ENCODE measurements at places on chromosomes 5 and 9.
A peak's percentile ranks its signal among the peaks of the same experiment; 100 is the strongest.

GRCh38 chr9:109252291-109252690, 68.6 kb downstream of the EPB41L4B start:
- DNase-seq = no peak

- no peak for DNase-seq
These were observed 4.5 kb downstream of the MAPK9 start for GRCh38 chr5:180287404-180287803.

DNA sequence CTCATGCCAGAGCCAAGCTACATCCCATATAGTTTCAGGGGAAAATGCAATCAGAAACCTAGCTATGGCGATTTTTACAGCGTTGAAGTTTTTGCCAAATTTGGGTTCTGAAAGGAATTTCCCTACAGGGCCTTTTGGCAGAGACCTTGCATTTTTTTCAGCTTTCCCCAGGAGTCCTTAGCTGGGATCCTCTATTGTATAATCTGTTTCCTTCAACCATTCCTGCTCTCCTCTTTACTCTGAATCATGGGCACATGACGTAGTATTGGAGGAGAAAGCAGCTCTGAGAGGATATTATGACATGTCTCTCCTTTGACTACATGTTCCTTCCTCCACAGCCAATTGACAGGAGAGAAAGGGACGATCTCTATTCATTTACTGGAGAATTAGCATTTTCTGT, 118.5 kb upstream of the ERCC6L2 start:
- no peak for DNase-seq

GRCh38 chr9:96858018-96858573, 3.8 kb upstream of the ZNF782 start:
- no peak for DNase-seq

GRCh38 chr9:6811436-6811835, 53.7 kb downstream of the KDM4C start:
- DNase-seq = no peak

- no peak for DNase-seq
These were observed 136.8 kb upstream of the LPCAT1 start for GRCh38 chr5:1660511-1660910.

- DNase-seq = no peak
These were observed 305.8 kb upstream of the SMARCA2 start for GRCh38 chr9:1709347-1709746.

DNA sequence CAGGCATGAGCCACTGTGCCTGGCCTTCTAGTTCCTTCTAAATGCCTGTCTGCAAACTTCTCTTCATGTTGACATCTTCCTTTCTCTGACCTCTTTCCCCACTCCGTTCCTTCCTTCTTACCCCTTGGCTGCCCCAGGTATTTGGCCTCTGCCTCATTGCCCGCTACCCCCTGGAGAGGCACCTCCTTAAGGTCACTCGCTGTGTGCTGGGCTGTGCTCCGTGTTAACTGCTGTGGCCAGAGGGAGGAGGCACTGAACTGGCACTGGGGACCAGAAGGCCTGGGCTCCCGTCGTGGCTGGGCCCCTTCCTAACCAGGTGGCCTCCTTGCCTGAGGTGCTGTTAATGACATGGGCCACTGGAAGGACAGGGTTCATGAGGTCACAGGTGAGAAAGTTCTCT, 39.4 kb downstream of the LAMC3 start:
- no peak for DNase-seq

GRCh38 chr5:77707791-77708190, 68.3 kb downstream of the TBCA start:
- no peak for DNase-seq

DNA sequence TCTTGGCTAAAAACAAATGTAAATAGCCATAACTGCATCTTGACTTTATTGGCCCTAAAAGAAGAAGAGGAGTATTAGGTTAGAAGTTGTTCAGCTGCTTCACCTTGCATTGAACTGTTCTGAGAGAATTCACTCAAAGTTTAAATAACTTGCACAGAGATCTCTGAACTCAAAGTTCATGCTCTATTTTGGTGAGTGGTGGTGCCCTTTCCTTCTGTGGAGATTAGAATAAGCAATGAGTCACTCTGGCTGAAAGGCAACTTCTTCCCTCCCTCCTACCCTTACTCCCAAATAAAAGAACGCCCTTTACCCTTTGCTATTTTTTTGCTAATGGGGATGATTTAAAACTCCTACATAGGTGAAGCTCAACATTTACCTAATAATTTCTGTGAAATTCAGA, 48.9 kb downstream of the ERMP1 start:
- DNase-seq = no peak

DNA sequence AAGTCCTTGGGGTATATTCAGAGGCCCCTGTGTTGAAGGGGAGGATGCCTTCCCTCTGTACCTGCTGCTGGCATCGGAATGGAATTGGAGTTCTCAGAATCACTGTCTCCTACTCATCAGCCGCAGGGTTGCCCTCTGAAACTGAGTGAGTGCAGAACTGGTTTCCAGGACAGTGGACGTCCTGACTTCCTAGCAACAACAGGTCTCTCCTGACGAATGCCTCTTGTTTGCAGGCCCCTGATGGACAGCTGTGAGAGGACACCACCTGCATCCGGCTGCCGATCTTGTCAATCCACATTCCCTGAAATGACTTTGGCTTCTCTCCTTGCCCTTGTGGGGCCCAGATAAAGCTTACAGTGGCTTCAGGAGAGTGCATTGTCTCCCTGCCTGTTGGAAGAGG, 274.5 kb downstream of the NSG2 start:
- no peak for DNase-seq

DNA sequence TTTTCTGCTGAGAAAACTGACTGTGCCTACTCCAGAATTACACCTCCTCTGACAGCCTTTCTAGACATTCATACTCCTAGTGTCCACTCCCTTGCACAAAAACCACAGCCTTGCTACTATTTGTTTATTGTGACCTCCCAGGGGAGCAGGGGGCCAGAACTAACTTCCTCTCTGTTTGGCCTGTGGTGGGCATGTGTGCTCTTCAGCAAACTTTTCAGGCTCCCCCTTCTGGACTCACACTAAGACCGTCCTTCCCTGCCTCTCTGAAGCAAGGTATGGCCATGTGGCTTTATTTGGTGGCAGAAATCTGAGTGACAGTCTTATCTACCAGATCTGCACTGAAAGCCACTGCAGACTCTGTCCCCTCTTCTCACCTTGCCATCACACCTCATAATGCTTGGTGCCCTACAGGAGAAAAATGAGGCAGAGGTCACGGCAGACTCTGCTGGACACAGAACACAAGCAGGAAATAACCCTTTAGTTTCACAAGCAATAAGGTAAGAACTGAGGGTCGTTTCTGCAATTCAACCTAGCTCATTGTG, 28.2 kb downstream of the LIFR start:
- DNase-seq = no peak

GRCh38 chr5:74579215-74579614, 61.3 kb downstream of the ENC1 start:
- DNase-seq = peak; percentile 23

DNA sequence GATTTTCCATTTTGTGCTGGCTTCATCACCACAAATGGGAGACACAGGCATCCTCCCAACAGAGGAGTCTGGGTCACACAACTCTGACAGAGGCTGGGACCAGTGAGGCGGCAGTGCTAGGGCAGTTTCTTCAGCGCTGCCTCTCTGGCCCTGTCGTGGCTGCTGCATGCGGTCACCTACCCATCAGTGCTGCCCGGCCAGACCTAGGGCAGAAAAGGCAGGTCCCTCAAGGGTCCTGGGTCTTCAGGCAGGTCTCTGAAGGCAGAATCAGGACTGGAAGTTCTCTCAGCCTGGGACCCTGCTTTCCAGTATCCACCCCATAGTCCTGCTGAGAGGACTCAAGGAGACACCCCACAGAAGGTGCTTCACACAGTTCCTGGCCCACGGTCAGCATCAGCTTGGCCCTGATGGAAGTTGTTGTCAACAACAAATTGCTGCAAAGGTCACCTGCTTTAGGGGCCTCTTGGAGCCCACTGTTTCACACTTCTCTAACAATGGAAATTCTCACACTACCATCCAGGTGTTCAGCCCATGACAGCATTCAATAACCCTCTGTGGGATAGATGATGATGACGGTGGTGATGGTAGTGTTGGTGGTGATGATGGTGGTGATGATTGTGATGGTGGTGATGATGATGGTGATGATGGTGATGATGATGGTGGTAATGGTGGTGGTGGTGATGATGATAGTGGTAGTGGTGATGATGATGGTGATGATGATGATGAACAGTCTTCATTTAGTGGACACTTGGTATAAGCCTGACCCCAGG, 146.4 kb upstream of the PPP1R26 start:
- DNase-seq = no peak

- DNase-seq = no peak
These were observed 107.2 kb upstream of the TXNDC8 start for GRCh38 chr9:110444911-110445310.

- DNase-seq = no peak
These were observed 644 bp downstream of the IER5L start for GRCh38 chr9:129177443-129177790.

DNA sequence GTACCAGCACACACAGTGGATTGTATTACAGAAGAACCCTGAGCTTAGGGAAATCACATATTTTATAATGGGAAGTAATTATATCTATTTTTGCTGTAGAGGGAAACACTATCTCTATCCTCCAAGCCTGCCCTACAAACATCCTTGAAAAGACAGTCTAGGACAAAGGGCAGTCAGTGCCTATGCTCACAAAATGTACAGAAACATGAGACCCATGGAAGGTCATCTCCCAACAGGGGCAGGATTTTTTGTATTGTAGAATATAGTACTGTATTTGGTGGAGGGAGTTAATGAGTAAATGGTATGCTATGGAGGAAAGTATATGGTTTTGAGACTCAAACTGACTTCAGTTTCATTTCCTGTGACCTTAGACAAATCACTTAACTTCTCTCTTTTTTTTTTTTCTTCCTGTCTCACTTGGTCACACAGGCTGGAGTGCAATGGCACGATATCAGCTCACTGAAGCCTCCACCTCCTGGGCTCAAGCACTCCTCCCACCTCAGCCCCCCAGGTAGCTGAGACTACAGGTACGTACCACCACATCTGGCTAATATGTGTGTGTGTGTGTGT, 5.8 kb upstream of the RAB14 start:
- no peak for DNase-seq

DNA sequence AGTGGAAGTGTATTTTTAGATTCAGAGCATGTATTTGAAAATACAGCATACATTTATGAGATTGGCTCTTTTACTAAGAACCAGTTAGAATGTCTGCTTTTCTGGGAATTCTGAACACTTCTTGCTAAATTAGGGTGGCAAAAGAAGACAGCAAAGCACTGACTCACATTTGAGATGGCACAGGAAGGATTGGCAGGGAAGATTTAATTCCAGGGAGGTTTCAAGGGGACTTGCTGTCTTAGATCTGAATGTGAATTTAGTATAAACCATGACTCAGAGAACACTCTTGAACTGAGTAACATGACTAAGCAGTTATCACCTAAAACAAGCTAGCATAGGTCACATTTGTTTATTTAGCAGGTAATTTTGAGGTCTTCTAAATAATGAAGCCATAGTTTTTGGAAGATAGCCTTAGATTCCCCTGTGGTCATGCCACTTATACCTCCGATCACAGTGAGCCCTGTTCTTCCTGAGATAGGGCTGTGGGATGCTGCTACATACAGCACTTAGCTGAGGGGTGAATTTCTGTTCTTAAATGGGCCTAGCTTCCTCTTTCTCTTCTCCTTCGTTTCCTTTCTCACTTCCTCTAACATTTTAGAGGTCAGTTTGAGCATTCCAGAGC, 173.8 kb downstream of the PCSK1 start:
- DNase-seq = no peak

DNA sequence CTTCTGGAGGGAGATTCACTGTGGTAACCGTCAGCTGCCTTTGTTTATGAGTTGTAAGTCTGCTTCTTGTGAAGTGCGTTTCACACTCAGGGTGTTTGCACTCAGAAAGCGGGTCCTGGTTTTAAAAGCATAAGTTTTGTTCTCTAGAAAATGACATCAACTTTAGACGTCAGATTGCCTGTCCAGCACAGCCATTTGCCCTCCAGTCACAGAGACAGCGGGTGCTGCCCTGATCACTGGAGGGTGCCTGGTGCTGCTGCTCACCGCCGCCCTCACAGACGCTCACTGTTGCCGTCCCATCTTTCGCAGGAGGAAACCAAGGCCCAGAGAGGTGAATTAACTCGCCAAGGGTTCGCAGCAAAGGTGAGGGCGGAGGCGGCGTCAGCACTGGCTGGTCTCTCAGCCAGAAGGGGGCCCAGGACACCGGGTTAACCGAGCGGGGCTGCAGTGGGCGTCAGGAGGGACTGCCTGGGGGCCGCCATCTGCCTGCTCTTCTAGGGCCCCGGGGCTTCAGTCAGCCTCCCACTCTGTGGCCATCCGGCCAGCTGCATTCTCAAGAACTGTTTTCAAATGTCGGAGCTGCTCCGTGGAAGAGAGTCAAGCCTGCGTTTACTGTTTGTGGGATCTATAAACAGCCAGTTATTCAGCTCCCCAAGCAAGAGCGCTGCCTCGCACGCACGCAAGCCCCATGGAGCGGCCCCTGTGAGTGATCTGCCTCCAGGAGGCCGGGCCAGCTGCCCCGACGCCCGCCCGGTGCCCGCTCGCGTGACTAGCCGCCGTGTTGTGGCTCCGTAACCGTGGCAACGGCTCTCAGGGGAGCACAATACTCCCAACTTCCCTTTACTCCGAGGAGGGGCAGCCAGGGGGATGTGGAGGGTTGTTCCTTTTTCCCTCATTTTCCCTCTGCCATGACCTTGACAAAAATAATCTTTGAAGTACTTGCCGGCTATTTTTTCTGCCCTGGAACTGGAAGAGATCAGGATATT, 43.4 kb upstream of the EXOC3 start:
- DNase-seq = peak; percentile 71

DNA sequence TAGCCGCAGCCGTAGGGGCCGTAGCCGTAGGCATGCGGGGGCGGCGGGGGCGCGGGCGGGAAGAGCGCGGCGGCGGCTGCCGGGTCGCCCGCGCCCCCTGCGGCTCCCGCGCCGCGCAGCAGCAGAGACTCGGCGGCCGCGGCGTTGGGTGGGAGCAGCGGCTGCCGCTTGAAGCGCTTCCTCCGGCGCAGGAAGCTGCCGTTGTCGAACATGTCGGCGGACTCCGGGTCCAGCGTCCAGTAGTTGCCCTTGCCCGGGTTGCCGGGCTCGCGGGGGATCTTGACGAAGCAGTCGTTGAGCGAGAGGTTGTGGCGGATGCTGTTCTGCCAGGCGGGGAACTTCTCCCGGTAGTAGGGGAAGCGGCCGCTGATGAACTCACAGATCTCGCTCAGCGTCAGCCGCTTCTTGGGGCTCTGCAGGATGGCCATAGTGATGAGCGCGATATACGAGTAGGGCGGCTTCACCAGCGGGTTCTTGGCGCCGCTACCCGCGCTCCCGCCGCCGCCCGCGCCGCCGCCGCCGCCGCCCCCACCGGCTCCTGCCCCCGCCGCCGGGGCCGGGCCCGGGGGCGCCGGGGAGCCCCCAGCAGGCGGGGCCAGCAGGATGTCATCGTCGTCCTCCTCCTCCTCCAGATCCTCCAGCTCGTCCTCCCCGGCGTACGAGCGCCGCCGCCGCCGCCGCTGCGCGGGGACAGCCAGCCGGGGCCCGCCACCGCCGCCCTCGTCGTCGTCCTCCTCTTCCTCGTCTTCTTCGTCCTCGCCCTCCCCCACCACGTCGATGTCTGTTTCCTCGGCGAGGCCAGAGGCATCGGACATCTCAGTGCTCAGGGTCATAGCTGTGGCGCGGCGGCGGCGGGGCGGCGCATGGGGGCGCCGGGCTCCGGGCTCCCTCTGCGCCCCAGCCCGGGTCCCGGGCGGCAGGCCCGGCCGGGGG, 781 bp downstream of the FOXD1 start:
- peak; percentile 25 for DNase-seq

- DNase-seq = no peak
These were observed 349.7 kb upstream of the RFX3 start for GRCh38 chr9:3875361-3876132.

Measured in transverse colon (tissue), 4 donors.